ENCODE measurements at places on chromosomes 11 and 22.

- no peak for DNase-seq
Observed at GRCh38 chr11:117642835-117643234, 154.2 kb downstream of the DSCAML1 start.

GRCh38 chr11:117223741-117224689 is 7.9 kb downstream of the PCSK7 start:
- DNase-seq = no peak

GRCh38 chr22:45702981-45703380 is 31.3 kb downstream of the ATXN10 start:
- DNase-seq = no peak

DNA sequence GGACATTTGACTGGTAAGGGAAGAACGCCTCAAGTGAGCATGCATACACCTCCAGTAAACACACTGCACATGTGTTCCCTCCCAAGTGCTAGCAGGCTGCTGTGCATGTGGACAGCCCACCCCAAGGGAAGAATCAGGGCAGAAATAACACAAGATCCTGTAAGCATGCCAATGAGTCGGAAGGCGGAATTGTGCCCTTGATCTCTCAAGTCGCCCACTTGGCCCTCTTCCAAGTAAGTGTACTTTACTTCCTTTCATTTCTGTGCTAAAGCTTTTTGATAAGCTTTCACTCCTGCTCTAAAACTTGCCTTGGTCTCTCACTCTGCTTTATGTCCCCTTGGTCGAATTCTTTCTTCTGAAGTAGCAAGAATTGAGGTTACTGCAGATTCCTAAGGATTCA is 139.6 kb downstream of the TRPC6 start:
- no peak for DNase-seq

DNA sequence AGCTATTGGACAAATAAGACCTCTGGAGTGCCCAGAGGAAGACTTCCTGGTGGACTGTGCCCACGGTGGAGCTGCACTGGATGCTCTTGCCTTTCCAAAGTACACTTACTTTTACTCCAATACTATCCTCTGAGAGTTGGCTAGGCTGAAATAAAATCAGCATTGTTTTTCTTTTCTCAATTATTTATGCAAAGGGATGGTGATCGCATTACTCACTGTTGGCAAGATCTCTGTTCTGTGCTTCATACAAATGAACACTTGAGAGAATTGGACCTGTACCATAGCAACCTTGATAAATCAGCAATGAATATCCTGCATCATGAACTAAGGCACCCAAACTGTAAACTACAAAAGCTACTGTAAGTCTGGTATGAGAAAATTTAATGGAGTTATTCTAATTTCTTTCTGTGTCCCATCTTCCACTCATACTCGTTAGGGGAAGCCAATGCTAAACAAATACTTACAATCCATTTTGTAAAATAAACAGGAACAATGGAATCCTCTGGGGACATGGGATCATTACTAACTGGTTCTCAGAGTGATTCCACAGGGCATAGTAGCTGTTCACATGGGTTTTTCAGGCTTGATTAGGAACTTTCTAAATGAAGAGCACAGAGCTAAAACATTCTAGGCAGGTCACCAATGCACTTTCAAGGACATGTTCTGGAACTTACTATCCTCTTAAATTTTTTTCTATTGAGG is 26.3 kb downstream of the NLRP14 start:
- no peak for DNase-seq

DNA sequence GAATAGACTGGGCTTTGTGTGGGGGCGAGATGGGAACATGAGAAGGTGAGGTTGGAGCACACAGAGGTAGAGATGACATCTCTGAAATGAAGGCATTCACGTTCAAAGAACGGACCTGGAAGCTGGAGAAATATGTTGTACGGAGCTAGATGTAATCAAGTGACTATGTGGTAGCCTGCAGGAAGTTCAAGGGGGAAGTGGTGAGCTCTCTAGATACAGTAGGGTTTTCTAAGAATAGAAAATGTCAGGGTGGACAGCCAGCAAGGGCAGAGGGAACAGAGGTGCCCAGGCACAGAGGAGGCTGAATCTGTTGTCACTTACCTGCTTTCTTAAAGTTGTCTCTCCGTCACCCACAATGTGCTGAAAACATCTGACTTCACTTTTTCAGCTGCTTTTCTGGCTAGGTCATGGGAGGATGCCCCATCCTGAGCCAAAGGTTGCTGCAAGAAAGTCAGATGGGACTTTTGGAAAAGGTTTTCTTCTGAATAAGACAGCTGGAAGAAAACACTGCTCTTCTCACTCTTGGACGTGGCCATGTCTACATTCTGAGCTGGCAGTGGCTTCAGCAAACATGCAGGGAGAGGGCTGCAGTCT is 171.5 kb upstream of the B3GAT1 start:
- no peak for DNase-seq

- no peak for DNase-seq
Observed at GRCh38 chr11:66985508-66986177, 10.5 kb downstream of the C11orf86 start.

DNA sequence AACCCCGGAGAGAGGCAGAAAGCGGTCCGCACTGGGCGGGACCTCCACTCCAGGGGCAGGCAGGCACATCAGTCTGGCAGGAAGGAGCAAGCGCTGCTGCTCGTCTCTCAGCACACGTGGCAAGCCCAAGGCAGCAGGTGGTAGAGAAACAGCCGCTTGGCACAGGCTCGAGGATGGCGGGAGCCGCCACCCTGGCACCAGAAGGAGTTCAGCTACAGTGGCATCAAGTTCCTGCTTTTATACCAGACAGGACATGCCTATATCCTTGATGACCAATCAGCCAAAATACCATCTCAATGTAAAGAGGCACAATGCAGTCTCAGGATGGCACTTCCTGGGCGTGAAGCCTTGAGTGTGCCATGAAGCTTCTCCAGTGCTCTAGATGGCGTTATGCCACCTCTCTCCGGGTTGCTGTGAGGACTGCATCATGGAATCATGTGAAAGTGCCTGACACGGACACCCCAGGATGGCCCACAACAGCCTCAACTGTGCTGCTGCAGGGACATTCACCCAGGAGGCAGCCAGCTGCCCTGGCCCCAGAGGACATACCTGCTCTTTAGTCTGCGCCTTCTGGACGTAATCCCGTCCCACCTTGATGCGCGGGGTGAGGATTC is 64.8 kb downstream of the APOL1 start:
- DNase-seq = no peak

GRCh38 chr11:112355726-112356125 is 95.1 kb upstream of the PLET1 start:
- peak; percentile 9 for DNase-seq

GRCh38 chr11:57357856-57358255 is 19.7 kb downstream of the P2RX3 start:
- no peak for DNase-seq

- no peak for DNase-seq
Observed at GRCh38 chr11:118887206-118887605, 3.5 kb downstream of the CXCR5 start.

DNA sequence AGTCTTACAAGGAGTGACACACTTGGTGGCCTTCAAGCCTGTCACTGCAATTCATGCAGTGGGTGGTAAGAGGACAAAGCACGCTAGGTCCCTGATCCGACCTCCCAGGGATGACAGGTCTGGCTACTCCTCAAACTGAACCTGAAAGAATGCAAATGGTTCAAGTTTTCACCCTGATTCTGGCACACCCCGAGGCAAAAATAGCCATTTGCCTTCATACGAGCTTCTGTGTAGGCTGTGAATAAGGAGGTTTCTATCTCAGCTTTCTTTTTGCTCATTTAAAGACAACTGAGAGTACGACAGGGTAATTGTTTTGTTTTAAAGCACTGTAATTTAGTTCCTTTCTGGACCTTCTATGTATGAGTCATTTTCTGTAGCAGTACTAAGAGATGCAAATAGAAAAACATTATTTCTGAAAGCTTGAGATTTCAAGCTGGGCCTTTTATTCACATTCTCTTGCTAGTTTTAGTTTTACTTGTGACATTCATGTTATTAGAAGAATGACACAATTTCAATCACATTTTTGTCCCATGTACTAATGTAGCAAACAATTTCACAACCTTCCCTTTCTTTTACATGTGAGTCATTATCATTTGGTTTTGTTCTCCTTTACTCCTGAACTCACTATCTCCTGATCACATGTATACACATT is 56.6 kb upstream of the FDX1 start:
- DNase-seq = no peak

- peak; percentile 88 for DNase-seq
Observed at GRCh38 chr11:119352857-119353260, 6.4 kb upstream of the MFRP start.

GRCh38 chr11:19432370-19433061 is 191.8 kb upstream of the E2F8 start:
- DNase-seq = no peak

- no peak for DNase-seq
Observed at GRCh38 chr22:36756746-36757655, 18.9 kb downstream of the IFT27 start.

GRCh38 chr11:91955206-91955605 is 269.4 kb upstream of the FAT3 start:
- DNase-seq = no peak

DNA sequence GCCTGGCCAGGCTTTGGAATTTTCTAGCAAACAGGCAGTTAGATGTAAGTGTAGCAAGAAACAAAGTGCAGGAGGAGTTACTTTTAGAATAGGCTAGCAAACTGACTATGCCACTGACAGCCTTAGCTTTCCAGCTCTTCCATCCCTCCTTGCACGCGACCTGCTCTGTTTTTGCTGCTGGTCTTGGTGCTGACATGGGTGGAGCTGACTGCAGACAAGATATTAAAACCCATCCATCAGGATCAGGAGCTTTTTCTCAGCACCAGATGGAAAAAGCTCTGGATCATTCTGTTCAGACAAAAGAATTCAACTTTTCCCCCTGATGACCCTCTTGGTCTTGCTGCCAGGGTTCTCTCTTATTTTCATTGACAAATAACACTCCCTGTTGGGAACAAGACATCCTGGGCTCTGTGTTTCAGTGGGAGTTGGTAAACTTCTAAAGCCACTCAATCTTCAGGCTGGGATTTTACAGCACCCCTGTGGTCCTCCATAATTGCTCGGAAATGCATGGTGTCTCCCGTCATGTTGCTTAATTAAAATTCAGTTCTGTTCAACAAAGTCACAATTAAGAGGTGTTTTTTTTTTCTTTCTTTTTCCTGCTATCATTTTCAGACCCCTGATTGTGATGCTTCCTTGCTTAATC is 240.0 kb upstream of the LARGE1 start:
- no peak for DNase-seq

DNA sequence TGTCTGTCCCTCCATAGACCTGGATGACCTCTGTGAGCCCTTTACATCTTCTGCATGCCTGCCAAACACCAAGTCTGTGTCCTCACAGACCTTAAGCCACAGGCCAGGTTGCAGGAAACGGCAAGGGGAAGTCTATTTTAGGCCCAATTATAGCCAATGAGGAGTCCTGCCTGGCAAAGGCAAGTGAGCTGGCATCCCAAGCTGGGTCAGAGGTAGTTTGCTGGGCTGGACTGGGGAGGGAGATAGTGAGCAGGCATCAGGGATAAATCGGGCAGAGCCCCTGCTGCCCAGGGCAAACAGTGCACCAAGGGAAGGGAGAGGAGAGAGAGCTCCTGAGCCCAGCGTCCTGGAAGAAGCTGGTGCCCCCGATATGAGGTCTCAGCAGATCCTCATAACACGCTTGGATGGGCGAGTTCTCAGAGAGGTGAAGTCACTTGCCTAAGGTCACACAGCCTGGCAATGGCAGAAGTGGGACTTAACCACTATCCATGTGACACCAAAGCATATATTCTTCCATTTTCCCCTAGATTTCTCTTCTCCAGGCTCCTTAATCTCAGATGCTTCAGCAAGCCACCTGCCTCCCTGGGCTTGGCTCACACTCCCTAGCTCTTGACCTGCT is 3.7 kb upstream of the RELT start:
- DNase-seq = no peak

GRCh38 chr11:69443138-69443967 is 38.1 kb upstream of the LINC01488 start:
- DNase-seq = no peak

- DNase-seq = no peak
Observed at GRCh38 chr11:117501237-117501898, 173.7 kb downstream of the CEP164 start.

GRCh38 chr11:96079691-96080090 is 155.8 kb upstream of the MTMR2 start:
- DNase-seq = no peak

- DNase-seq = no peak
Observed at GRCh38 chr11:68300076-68300830, 12.1 kb upstream of the LRP5 start.

GRCh38 chr22:32605576-32605975 is 131.0 kb downstream of the FBXO7 start:
- DNase-seq = no peak

DNA sequence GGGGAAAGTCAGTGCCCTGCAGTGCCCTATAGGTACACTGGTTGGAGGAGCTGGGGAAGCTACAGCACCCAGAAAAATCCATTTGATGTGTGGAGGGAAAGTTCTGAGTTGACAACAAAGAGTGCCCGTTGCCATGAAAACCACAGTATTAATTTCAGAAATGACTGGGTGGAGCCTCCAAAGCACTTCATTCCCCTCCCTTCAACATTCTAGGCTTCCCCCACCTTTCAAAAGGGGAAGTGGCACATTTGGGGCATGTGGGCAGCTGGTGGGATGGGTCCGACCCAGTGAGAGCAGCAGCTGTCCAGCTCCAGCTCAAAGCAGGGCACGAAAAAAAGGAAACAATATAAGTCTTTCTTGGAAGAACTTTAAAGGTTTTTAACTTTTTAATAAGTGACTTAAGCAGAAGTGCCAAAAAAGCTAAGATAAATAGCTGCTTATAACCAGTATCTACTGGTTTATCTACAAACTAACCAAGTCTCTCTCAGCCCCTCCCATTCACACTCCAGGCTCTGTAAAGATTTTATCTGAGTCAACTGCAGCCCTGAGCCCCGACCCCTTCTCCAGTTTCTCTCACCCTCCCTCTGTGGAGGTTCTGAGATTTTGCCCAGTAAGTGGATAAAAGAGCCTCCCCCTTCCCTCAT is 9.0 kb upstream of the AHNAK start:
- DNase-seq = no peak

- no peak for DNase-seq
Observed at GRCh38 chr11:1281974-1282365, 27.5 kb downstream of the TOLLIP start.

GRCh38 chr11:6825231-6825744 is 20.2 kb upstream of the OR10A5 start:
- DNase-seq = no peak

- DNase-seq = peak; percentile 36
Observed at GRCh38 chr11:45847911-45848316, 639 bp downstream of the CRY2 start.

DNA sequence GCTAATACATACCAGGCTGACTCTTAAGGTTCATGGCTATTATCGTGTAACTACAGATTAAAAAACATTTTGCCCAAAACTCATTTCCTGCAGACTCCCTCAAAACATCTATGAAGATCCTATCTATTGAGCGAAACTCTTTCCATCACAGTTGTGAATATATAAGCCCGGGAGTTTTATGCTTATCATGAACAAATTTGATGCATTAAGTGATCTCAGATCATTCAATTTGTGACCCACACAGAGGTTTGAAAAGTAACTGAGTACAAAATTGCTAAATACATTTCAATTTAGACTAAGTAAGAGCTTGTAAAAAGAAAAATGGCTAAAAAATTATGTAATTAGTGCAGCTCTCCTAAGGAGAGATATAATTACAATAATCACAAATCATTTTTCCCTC is 1228.8 kb upstream of the TENM4 start:
- no peak for DNase-seq

GRCh38 chr11:64152841-64153691 is 12.8 kb downstream of the MACROD1 start:
- peak; percentile 95 for DNase-seq

- no peak for DNase-seq
Observed at GRCh38 chr11:3216027-3216525, 2.5 kb downstream of the MRGPRG start.

GRCh38 chr11:708511-708910 is 2.5 kb downstream of the EPS8L2 start:
- no peak for DNase-seq
